ENCODE measurements at places on chromosomes 7 and 10.

DNA sequence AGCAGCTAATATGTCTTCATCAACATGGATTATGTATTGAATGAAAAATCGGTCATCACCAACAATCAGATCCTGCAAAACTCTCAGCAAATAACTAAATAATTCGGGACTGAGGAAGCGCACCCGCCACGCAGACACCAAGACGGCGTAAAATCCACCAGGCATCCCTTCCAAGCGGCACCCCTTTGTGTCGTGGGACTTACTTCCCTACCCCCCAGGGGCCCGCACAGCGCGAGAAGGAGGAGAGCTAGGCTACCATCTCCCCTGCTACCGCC is 721 bp downstream of the ARL3 start:
- no peak for DNase-seq

DNA sequence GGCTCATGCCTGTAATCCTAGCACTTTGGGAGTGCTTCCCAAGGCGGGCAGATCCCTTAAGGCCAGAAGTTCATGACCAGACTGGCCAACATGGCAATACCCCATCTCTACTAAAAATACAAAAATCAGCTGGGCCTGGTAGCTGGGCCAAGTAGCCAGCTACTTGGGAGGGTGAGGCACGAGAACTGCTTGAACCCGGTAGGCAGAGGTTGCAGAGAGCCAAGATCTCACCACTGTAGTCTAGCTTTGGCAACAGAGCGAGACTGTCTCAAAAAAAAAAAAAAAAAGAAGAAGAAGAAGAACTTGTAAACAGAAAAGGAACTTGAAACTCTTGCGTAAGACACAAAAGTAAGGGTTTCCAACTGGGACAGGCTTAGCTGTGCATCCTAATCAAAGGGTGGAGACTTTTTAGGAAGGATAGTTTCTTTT is 5.6 kb upstream of the IFIT2 start:
- DNase-seq = no peak

DNA sequence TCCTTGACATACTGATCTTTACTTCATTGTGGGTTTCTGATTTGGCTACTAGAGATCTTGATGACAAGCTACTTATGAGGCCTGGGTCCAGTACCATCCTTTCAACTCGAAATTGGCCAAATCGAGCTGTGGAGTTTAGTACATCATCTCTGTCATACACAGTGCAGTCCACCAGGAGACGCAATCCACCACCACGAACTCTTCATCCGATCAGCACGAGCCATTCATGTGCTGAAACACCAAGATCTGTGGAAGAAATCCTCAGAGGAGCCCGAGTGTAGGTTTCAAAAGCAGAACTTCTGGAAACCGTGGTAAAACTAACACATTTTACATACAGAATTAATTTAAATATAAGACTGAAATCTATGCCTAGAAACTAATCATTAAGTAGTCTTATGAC is 14.2 kb downstream of the DNAJC9 start:
- DNase-seq = no peak

DNA sequence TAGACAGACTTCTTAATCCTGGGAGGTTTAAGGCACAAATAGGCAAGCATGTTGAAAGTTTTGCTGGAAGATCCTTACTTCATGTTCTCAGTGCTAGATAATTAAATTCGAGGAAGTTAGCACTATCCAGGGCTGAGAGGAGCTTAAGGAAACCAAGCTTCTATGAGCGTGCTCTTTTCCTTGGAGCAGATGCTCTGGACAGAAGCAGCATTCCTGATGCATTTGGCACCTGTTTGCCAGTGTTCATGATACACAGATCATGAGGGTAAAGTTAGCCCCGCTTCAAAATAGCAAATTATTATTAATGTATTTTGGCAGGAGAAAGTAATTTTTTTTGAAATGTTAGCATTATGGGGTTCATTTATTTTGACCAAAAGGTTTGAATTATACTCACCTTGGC is 9.4 kb downstream of the HDAC9 start:
- DNase-seq = no peak

- no peak for DNase-seq
Measured at GRCh38 chr10:48518986-48519385, 85.9 kb downstream of the ARHGAP22 start.

Data from NCI-H2107 (cell line).